ENCODE measurements at places on chromosomes 16 and 17.

- no peak for DNase-seq
Measured at GRCh38 chr17:27496005-27496404, 39.8 kb downstream of the KSR1 start.

GRCh38 chr16:75555213-75555706 is 792 bp downstream of the TMEM231 start:
- peak; percentile 78 for DNase-seq

DNA sequence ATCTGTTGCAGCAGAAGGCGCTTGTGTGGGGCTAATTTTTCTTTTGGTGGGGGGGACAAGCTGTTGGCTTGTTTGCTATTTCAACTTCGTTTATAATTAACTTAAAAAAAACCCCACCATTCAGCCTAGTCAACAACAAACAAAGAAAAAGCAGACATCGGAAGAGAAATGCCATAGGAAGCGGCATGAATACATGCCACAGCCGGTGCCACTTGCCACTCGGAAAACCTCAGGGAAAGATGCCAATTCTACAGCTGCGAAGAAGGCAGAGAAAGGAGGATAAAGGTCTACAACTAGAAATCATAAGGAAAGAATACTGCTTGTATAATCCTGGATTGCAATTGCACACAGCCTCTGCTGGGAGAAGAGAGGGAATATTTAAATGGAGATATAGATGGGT is 254.4 kb upstream of the PMFBP1 start:
- no peak for DNase-seq

GRCh38 chr17:33562792-33563191 is 269.7 kb upstream of the ASIC2 start:
- no peak for DNase-seq

DNA sequence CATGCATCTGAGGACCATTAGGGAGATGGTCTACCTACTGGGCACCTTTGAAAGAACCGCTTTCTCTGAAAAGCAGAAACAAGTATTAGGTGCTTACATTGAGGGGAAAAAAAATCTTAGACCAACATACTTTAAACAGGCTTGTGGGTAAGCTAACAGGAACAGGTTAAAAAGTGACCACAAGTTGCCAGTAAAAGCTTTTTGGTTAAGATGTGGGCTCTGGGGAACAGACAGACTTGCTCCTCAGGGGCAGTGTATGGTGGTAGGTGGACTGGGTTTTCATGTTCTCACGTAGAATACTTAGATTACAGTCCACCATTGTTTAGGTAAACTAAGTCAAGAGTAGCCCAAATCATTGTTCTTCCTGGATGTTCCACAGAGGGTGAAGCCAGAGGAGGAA is 41.2 kb downstream of the REXO5 start:
- no peak for DNase-seq

DNA sequence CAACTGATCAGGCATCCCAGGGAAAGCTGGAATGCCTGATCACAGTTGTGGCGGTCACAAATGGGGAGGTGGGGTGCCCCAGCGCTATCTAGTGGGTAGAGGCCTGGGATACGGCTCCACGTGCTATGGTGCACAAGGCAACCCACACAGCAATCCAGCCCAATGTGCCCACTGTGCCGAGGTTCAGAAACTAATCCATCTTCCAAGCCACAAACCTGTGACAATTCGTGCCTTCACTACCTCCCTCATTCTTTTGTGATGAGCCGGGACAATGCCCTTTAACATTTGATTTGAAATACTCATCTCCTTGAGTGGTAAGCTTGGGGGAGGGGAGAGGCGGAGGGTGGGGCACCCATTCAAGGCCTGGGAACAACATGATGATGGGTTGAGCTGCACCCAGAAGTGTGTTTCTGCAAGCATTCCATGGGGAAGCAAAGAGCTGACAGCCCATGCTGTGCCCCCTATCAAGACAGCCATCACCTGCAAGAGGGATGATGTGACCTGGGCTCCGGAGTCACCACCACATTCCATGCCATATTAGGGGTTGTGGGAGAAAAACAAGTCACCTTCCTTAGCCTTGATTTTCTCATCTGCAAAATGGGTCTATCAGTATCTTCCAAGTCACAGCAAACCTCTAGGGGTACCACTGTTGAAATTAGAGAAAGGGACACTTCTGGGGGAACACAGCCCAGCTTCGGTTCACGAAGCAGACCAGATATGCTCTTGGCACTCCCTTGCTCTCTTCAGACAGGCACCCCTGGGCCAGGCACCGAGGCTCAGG is 3.7 kb downstream of the ELOB start:
- no peak for DNase-seq

DNA sequence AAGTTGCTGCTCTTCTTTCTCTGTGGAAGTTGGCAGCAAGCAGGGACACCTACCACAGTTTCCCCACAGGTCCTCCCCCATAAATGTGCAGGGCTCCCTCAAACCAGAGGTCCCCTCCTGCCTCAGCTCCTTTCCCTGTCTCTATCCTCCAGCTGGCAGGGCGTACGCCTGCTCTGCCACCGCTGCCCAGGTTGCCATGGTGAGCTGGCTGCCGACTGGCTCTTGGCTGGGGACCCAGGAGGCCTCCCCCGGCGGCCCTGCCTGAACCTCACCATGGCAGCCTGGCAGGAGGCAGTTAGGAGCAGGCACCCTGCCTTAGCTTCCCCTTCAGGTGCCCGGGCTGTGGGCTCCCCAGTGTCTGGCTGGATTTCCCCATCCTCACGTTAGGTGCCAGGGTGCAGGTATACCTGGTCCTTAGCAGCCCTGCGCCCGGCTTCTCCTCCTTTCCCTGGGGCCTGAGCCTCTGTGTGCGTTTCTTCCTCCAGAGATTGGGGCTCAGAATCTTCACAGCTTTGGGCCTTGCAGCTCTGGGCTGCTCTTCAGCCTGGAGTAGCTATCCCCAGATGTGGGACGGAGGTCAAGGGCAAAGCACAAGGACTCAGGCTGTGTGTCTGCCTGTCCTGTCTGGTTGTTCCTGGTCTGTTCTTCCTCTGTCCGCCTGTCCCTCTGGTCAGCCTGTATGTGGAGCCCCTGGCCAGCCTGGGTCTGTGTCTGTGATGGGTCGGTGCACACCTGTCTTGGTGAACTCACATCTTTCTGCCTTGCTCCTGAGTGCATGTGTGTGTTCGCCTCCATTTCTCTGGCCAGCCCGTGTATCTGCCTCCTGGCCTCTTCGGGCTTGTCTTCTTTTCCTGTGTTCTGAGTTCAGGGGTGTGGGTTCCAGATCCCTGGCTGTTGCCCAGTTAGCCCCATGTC is 15.7 kb downstream of the GJD3 start:
- peak; percentile 76 for DNase-seq

Data from heart right ventricle (tissue), 16 donors.